Activated T-cell treated with anti-CD3 and anti-CD28 coated beads, Interleukin-2, amount 50 U/mL, for 1 hour (primary cell): ENCODE measurements at places on chromosomes 3 and 15.

DNA sequence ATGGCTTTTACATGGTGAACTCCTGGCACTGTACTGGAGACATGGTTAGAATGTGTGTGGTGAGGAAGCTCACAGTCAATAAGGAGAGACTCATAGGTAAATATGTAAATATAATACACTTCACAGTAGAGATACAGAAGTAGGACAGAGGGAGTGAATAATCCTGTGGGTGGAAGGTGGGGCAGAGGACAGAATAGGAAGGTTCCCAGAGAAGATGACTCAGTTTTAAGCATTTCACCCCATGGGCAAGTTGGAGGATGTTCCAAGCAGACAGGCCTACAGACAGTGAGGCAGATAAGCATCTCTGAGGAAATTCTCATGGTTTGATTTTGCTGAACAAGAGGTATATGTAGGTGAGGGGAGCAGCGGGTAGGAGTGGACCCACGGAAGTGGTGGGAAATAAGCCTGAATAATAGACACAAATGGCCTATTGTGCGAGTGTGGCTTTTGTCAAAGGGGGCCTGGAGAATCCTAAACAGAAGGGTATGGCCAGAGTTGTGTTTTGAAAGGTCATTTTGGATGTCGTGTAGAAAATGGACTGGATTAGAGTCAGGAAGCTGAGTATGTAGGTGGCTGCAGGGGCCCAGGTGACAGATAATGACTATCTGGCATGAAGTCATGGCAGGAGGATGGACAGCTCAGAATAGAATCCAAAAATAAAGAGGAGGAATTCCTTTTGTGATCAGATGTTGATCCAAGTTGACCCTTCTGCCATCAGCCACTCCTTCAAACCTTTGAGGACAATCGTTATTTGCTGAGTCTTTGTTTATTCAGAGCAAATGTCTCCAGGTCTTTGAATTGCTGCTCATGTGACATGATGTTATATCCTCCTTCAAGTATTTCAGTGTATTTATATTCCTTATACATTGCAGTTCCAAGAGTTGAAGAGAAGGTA lies 97.3 kb upstream of the THRB start:
- no peak for DNase-seq

GRCh38 chr15:58260205-58260724 lies 122.1 kb downstream of the AQP9 start:
- no peak for DNase-seq

DNA sequence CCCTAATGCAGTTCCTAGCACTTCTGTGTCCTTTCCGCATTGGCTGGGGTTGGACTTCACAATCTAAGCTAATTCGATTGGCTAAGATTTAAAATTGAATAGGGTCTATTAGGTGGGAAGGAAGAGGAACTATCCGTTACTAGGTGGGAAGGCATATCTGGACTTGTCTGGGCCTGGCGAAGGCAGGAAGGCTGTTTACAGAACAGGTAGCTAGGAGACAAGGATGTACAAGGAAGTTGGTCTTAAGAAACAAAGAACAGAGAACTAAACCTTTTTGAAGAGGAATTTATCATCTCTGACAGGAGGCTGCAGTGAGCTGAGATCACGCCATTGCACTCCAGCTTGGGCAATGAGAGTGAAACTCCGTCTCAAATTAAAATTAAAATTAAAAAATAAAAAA lies 17.3 kb upstream of the ATG7 start:
- no peak for DNase-seq

- DNase-seq, result no peak
These were observed 215.2 kb downstream of the POLQ start for GRCh38 chr3:121330634-121331033.

DNA sequence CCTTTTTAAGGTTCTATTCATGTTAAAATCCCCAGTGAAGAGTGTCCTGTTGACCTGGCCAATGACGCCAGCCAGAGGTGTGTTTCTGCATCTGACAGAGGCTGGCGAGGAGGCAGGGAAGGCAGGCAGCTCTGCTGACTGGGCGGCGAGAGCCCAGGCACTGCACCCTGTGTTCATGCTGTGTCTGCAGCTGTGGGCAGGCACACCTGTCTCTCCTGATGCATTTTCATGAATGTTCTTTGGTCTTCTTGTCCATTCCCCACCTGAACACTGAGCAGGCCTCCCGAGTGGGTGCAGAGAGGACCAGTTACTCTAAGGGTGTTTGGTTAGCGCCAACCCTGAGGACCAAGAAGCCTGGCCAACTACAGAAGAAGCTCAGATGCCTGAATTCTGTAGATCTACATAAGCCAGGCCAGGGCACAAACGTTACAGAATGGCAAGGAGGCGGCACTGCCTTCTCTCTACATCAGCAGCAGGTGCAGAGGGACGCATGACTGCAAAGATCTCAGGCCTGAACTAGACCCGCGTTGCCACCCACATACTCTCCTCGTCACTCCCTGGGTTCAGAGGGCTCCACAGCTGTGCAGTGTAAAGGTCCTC lies 233.7 kb downstream of the OCA2 start:
- DNase-seq, result no peak

- no peak for DNase-seq
These were observed 21.2 kb downstream of the PRKAR2A start for GRCh38 chr3:48826451-48826850.

GRCh38 chr15:101407439-101407838 lies 82.1 kb downstream of the PCSK6 start:
- no peak for DNase-seq

GRCh38 chr15:99631255-99631654 lies 65.5 kb downstream of the MEF2A start:
- no peak for DNase-seq

DNA sequence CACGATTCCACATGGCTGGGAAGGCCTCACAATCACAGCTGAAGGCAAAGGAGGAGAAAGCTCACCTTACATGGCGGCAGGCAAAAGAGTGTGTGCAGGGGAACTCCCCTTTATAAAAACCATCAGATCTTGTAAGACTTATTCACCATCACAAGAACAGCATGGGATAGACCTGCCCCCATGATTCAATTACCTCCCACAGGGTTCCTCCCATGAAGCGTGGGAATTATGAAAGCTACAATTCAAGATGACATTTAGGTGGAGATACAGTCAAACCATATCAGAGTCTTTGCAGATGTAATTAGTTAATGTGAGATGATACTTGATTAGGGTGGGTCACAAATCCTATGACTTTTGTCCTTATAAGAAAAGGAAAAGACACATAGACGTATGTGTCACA lies 688.9 kb downstream of the GBE1 start:
- no peak for DNase-seq

DNA sequence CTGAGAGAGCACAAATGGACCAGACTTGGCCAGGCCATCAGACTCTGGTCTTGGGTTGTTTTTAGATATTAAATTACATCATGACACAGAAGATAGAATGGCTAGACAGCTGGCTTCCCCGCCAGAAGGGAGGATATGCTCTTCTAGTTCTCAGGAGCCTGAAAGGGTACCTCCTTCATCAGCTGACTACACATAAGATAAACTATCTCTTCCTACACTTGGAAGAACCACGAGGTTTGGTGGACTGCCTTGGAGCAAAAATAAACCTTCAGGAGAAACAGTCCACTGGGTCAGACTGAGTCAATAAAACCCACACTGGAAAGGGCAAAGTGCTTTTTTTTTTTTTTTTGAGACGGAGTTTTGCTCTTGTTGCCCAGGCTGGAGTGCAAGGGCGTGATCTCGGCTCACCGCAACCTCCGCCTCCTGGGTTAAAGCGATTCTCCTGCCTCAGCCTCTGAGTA lies 26.3 kb upstream of the DYNC1LI1 start:
- DNase-seq, result no peak

DNA sequence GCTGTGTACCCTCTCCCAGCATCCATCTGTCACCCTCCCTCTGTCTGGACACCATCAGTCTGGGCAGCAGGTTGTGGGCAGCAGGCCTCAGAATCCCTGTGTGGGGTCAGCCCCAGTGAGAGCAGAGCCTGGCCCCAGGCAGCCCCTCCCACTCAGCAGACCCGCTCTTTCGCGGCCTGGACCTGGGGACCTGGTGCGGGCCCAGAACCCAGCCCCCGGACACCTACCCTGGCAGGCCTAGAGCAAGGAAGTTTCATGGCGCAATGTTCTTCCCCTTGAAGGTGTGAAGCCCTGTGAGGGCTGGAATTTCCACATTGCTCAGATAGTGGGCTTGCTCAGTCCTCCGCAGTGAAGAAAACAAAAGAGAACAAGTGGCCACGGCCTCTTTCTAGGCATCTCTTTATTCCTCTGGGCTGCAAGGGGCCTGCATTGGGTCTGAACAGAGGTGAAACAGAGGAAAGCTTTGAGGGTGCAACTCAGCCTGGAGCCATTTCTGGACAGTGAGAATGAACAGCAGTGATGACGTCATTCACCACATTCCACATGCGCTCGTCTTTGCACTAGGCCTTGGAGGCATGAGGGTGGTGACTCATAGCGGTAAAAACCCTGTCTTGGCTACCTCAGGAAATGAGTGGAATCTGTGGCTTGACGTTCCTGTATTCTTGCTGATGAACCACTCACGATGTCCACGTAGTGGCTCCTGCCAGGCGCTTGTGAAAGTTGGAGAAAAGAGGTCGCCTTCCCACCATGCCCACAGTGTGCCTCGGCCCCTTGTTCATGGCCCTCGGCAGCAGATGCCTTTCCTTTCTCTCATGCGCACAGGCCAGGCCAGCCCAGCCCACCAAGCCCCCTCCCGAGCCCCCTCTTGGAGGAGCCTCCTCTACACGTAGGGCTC lies 66.1 kb downstream of the SLC30A4 start:
- DNase-seq, result peak; percentile 45

- DNase-seq, result no peak
These were observed 87.5 kb upstream of the MYO5C start for GRCh38 chr15:52383100-52383588.

GRCh38 chr3:14460342-14461005 lies 58.1 kb downstream of the SLC6A6 start:
- DNase-seq, result no peak

DNA sequence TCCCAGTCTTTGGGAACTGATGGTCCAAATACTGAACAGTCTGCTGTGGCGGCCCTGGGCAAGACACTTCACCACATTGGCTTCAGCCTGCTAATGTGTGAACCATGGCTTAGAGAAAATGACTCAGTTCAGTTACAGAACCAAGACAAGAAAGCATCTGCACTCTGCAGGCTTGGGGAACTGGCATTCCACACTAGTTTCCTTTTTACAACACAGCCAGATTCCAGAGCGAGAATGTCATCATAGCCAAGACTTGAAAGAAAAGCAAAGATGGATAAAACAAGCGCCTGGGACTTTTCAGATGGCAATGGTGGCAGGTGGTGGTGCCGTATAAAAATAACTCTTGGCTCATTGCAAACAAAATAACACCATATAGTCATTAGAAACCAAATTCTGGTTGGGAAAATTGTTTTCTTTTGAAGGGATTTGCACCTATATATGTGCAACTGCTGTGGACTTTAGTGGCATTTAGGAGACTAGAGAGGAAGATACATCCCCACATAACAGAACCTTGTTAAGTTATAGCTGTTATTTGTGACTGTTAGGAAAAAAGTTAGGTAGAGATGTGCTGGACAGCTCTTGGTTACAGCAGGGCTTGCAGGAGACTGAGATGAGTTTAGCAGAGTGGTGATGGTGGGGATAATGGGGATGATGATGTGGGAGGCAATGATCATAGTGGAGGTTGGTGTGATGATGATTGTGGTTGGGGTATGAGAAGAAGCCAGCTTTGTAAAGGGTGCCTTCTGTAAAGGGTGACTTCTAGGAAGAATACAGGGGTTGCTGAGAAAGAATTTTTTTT lies 273.6 kb downstream of the THRB start:
- DNase-seq, result no peak

GRCh38 chr15:33433821-33434220 lies 123.1 kb downstream of the RYR3 start:
- DNase-seq, result no peak

GRCh38 chr3:178405531-178405930 lies 130.7 kb upstream of the KCNMB2 start:
- no peak for DNase-seq

GRCh38 chr3:119258915-119259314 lies 18.2 kb upstream of the B4GALT4 start:
- no peak for DNase-seq

- DNase-seq, result no peak
These were observed 115.8 kb downstream of the FBXL22 start for GRCh38 chr15:63712828-63713520.

DNA sequence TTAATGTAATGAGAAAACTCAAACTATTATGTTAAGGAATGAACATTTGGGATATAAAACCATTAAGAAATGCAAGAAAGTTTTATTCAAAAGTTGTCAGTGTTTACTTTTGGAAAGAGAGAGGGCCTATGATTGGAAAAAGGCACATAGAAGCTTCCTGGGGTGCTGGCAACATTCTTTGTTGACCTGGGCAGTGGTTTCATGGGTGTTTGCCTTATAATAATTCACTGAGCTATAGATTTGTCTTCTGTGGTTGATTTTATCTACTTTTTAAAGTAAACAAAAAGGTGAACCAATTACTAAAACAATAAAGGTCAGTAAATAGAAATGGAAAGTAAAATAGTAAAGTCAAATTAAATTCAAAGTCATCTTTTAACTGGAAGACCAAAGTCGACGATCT lies 308.8 kb downstream of the NEK10 start:
- no peak for DNase-seq

DNA sequence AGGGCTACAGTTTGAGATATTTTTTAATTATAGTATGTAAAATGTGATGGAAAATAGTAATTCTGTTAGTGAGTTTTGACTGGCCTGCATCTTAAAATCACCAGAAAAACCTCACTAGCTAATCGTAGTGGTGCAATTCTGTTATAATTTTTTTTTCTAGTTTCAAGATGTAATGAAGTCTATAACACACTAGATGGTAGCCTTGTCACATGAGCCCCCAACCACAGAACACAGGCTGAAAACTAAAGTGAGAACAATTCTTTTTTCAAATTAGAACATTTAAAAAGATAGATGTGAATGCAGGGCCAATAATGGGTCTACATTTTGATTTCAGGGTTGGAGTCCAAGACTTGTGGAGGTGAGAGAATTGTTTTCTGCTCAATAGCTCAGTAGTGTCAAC lies 83.3 kb upstream of the KCNH8 start:
- DNase-seq, result no peak

DNA sequence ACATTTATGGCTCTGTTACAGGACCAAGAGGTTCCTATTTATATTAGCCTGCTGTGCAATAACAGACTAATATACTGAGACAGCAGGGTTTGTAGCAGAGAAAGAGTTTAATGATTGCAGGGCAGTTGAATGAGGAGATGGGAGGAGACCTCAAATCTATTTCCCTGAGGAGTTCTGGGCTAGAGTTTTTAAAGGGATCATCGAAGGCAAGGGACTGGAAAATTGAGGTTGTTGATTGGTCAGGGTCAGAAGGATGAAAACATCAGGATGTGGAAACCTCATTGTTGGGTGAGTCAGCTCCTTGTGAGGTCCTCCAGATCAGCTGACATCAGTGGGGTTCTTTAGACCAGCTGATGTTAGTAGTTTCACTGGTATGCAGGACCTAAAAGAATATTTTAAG lies 60.6 kb upstream of the GOLGA8B start:
- no peak for DNase-seq

DNA sequence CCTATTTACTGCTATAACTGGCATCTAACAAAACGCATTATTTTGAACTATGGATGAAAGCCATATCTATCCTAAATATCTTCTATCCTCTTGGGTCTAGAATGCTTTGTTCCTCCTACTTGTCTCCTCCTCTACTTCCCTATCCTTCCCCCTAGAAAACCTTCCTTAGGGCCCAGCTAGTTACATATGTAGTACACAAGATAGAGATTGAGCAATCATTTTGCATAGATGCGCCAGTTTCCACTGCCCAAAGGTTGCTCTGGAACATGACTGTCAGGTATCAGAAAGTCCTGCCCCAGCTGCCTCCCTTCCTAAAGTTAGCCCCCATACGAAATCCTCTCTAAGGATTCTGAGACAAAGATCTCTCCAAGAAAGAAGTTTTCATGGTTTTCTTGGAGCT lies 55.1 kb downstream of the GPR160 start:
- no peak for DNase-seq
